Mesenteric fat pad (tissue), 1 donor: ENCODE measurements at places on chromosomes 6 and 20. TPM values are rescaled to one million over a fixed set of nuclear protein-coding genes. Genes with fewer than 3 reads are reported as not detected.

The FERMT1 gene
- 1.2 TPM for total RNA-seq

The C20orf141 gene
- total RNA-seq: 0.84 TPM

The FOXQ1 gene
- not detected for total RNA-seq

The SEL1L2 gene
- total RNA-seq: not detected

The TGM6 gene
- not detected for total RNA-seq

The ZBTB46 gene
- 34.7 TPM for total RNA-seq

The SSTR4 gene
- total RNA-seq: not detected

The AKAP12 gene
- 223 TPM for total RNA-seq

The RAMACL gene
- 3.2 TPM for total RNA-seq

The ACTL10 gene
- 0.93 TPM for total RNA-seq

The FLRT3 gene
- total RNA-seq: 0.06 TPM

The CRISP2 gene
- not detected for total RNA-seq

The VSX1 gene
- total RNA-seq: not detected

The PROKR2 gene
- total RNA-seq: not detected

The PRSS35 gene
- 0.26 TPM for total RNA-seq

The MYMX gene
- 11.6 TPM for total RNA-seq

The NRSN2 gene
- 21.3 TPM for total RNA-seq

The FAM209B gene
- total RNA-seq: 0.51 TPM

The ANKEF1 gene
- 4.9 TPM for total RNA-seq

The TPX2 gene
- total RNA-seq: 1.1 TPM

The RCAN2 gene
- total RNA-seq: 6.7 TPM

The LY6G6D gene
- not detected for total RNA-seq

The CRISP3 gene
- not detected for total RNA-seq

The HLA-DOB gene
- total RNA-seq: not detected

The OOEP gene
- total RNA-seq: not detected

The BMP2 gene
- 14.3 TPM for total RNA-seq

The HUS1B gene
- total RNA-seq: 0.77 TPM

The FHL5 gene
- total RNA-seq: 16.6 TPM

The MCCD1 gene
- not detected for total RNA-seq

The AARS2 gene
- total RNA-seq: 8.1 TPM

The FRS3 gene
- total RNA-seq: 3.4 TPM

The TMC2 gene
- total RNA-seq: 0.22 TPM

The SNAI1 gene
- total RNA-seq: 19.1 TPM

The DNPH1 gene
- total RNA-seq: 36.5 TPM

The JPH2 gene
- 5.6 TPM for total RNA-seq

The LPIN3 gene
- 49.8 TPM for total RNA-seq
